ENCODE measurements at places on chromosomes 13 and 19. TPM values are rescaled to one million over a fixed set of nuclear protein-coding genes. Genes with fewer than 3 reads are reported as not detected.
A peak's percentile ranks its signal among the peaks of the same experiment; 100 is the strongest.

DNA sequence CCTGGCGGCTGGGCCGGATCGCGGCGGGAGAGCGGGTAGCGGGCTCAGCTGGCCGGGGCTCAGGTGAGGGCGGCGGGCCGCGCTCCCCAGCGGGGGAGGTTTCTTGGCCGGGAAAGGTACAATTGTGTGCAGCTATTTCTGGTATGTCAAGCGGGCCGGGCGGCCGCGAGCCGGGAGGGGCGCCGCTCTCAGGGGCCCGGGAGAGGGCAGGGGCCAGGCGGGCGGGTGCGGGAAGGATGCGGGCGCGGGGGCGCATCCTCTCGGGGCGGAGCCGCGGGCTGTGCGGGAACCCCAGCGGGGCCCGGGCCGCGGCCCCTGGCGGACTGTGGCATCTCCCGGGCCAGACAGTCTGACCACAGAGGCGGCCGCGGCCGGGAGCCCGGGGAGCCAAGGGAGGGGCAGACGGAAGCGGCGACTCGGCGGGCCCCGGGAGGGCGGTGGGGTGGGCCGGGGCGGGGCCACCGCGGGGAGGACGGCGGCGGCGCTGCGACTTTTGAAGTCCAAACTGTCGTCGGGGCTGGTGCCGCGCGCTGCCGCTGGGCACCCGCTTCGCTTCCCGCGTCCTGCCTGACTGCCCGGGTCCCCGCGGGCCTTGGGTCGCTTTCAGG lies at the start of gene LMO7:
TSS of gene LMO7 (plus strand) at position 503 of the 608 bp plus-strand sequence. CDS start 328 bp downstream, outside the sequence.
- H3K27me3 ChIP-seq: no peaks in the 10 kb centered on the region
- H3K27ac ChIP-seq: no peak within 1 kb of the TSS
- H3K4me3 ChIP-seq: peak within 1 kb of the TSS; percentile 59
- no peaks in the 10 kb centered on the region for H3K36me3 ChIP-seq
- DNase-seq: peak; percentile 82

The CLEC17A gene
- total RNA-seq: not detected

DNA sequence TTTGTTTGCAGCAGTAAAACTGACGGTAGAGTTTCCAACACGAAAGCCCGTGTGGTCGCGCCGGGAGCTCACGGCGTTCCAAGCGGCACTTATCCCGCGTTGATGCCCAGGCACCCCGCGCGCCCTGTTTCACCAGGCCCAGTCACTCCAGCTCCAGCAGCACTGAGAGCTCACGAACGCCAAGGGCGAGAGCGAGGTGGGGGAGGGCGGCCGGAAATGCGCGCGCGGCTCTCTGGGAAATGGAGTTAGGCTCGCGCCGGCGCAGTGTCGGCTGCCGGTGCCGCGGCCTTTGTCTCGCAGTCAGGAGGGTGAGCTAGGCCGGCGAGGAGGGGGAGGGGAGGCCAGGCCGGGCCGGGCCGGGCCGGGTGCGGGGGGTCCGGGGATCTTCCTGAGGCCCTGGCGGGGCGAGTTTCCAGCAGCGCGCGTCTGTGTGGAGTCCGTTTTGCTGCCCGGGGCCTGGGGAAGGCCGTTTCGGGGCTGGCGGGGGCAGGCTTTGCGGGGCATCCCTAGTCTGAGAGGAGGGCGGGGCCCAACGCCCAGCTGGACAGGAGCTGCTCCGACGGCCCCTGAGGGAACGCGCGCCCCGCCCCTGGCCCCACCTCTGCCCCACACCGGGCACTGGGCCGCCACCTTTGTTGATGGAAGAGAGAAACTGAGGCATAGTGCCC lies at the start of gene ZNF135:
TSS of gene ZNF135 (plus strand) at position 280 of the 668 bp plus-strand sequence. CDS start 721 bp downstream, outside the sequence.
- peak; percentile 92 for DNase-seq
- H3K27me3 ChIP-seq: no peaks in the 10 kb centered on the region
- peaks cover 45% of the 10 kb centered on the region for H3K36me3 ChIP-seq

The CRTC1 gene
- total RNA-seq: 19.0 TPM

DNA sequence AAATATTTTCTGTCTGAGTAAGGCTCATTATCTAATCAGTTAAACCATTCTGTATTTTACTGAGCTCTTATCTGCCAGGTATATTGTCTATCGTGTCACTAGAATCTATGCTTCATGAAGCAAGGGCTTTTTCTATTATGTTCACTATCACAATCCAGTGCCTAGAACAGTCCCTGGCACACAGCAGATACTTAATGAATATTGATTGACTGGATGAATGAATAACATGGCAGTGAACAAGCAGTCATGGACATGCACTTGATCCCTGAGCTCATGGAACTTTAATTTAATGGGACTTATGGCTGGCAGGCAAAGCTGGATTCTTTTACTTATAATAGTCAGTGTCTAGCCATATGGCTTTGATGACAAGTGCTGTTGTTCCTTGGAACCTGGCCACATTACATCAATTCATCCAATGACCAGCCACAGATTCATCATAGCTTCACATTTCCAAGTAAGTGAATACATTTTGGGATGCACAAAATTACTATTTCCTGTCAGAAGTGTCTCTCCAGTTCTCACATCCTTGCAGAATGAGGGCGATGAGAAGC lies 214.8 kb downstream of the COG6 start:
- H3K36me3 ChIP-seq: no peaks in the 10 kb centered on the region
- H3K27me3 ChIP-seq: no peaks in the 10 kb centered on the region
- H3K4me1 ChIP-seq: no peaks in the 10 kb centered on the region
- no peak for DNase-seq

GRCh38 chr19:17610384-17610783 lies 54.9 kb downstream of the COLGALT1 start:
- H3K27ac ChIP-seq: no peak overlapping the region
- H3K27me3 ChIP-seq: no peaks in the 10 kb centered on the region
- DNase-seq: no peak
- peaks cover 16% of the 10 kb centered on the region for H3K36me3 ChIP-seq
- H3K4me1 ChIP-seq: no peaks in the 10 kb centered on the region
- H3K4me3 ChIP-seq: no peak overlapping the region
